Fibroblast of skin of left quadriceps (primary cell): ENCODE measurements at places on chromosomes 11 and 22.

DNA sequence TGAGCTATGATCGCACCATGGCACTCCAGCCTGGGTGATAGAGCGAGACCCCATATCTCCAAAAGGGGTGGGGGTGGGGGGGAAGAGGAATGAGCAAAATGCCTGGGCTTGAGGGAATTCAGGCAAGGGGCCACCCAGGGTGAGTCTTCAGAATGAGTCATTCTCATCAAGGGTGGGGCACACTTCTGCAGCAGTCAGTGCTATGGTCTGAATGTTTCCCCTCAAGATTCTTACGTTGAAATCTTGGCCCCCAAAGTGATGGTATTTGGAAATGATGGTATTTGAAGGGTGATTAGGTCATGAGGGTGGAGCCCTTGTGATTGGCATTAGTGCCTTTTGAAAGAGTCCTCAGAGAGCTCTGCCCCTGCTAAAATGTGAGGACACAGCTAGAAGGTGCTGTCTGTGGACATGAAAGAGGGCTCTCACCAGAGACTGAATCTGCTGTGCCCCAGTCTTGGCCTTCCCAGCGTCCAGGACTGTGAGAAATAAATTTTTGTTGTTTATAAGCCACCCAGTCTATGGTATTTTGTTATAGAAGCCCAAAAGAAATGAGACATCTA lies 86.4 kb upstream of the THY1 start:
- DNase-seq = no peak

DNA sequence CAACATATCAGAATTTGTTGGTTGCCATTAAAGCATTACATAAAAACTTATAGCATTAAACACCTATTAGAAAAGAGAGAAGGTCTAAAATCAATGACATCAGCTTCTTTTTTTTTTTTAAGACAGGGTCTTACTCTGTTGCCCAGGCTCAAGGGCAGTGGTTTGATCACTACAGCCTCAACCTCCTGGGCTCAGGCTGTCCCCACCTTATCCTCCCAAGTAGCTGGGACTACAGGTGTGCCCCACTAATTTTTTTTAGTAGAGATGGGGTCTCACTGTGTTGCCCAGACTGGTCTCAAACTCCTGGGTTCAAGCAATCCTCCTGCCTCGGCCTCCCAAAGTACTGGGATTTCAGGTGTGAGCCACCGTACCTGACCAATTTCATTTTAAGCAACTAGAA lies 57.9 kb downstream of the ARHGEF12 start:
- no peak for DNase-seq

- no peak for DNase-seq
Measured at GRCh38 chr11:48081151-48082010, 101.0 kb downstream of the PTPRJ start.

GRCh38 chr22:24231706-24232105 lies 13.2 kb downstream of the GGT5 start:
- DNase-seq = no peak

DNA sequence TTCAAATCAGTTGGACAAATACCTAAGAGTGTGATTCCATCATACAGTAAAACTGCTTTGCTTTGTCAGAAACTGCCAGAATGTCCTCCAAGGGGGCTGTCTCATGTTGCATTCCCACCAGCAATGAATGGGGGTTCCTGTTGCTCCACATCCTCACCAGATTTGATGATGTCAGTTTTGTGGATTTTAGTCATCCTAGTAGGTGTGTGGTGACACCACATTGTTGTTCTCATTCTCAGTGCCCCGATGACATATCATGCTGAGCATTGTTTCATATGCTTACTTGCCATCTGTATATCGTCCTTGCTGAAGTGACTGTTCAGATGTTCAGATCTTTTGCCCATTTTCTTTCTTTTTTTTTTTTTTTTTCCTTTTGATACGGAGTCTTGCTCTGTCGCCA lies 37.0 kb downstream of the CDPF1 start:
- no peak for DNase-seq

DNA sequence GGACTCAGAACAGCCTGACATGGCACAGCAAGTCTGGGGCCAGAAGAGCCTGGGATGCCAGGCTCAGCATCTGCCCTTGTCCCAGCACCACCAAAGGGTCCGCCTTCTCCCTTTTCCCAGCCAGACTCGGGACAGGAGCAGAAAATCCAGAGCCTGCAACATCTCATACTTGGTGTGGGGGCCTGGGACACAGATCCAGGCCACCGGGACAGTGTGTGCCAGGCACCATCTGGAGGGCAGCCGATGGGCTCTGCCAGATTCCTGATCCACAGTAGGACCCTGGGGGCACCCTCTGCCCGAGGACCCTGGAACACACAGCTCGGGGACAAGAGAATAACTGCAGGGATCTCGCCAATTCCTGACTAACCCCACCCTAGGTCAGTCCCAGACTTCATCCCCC lies 67.7 kb downstream of the PHF21B start:
- no peak for DNase-seq

DNA sequence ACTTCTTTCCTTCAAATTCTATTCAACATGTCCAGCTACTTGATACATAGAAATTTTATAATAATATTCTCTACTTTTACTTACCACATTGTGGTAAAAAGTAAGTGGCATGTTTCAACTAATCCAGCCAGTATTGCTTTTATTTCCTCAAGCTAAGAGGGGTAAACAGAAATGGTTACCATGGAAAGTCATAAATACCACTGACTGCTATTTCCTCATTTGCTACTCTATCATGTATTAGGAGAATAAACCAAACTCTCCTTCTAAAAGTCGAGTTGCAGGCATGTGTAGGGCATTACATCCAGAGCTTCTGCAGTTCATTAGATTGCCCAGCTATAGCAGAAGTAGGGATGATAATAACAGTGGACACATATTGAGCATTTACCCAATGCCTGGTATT lies 208.4 kb downstream of the MAML2 start:
- DNase-seq = no peak

- no peak for DNase-seq
Measured at GRCh38 chr11:134905517-134905916, 493.5 kb upstream of the B3GAT1 start.

DNA sequence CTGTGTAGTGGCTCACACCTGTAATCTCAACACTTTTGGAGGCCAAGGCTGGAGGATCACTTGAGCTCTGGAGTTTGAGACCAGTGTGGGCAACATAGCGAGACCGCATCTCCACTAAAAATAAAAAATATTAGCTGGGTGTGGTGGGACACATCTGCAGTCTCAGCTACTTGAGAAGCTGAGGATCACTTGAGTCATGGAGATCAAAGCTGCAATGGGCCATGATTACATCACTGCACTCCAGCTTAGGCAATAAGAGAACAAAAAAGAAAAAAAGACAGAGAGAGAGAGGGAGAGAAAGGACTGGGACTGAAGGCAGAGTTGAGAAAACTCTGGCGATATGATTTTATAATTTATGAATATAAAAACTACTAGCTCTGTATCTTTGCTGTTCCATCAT lies 473.1 kb downstream of the LRRC4C start:
- no peak for DNase-seq

- DNase-seq = no peak
Measured at GRCh38 chr11:34308049-34308912, 49.5 kb downstream of the ABTB2 start.

- no peak for DNase-seq
Measured at GRCh38 chr22:49257551-49257961, 570.1 kb downstream of the BRD1 start.

GRCh38 chr11:67492801-67493547 lies 10.1 kb downstream of the AIP start:
- no peak for DNase-seq

- DNase-seq = no peak
Measured at GRCh38 chr11:15213471-15214231, 98.9 kb downstream of the INSC start.

DNA sequence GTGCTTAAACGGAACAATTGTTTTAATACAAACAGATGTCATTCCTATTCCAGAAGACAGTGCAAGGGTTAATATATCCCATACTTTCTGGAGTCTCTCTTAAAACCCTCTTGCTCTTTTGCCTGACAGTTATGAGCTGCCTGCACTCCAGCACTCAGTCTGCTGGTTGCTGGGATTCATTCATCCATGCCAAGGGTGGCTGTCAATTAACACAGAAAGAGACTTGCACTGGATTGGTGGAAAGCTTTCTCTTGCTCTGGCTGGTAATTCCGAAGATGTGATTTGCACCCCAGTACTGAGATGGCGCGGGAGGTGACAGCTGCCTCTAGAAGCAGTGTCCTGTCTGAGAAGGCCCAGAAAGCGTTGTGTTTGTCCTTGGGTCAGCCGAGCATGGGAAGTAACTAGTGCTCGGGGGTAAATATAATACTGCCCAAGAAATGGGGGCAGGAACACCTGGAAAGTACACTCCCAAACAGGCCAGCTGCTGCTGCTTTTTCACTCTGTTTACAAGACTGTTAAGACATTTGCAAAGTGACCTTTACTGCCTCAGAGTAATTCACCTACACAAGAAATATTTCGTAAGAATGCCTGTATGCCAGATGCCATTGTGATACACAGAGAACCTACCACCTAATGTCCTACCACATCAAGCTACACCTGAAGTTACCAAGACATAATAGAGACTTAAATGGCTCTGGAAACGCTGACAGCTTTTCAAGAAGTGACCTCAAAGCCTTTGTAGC lies 20.5 kb downstream of the SCUBE2 start:
- DNase-seq = no peak

DNA sequence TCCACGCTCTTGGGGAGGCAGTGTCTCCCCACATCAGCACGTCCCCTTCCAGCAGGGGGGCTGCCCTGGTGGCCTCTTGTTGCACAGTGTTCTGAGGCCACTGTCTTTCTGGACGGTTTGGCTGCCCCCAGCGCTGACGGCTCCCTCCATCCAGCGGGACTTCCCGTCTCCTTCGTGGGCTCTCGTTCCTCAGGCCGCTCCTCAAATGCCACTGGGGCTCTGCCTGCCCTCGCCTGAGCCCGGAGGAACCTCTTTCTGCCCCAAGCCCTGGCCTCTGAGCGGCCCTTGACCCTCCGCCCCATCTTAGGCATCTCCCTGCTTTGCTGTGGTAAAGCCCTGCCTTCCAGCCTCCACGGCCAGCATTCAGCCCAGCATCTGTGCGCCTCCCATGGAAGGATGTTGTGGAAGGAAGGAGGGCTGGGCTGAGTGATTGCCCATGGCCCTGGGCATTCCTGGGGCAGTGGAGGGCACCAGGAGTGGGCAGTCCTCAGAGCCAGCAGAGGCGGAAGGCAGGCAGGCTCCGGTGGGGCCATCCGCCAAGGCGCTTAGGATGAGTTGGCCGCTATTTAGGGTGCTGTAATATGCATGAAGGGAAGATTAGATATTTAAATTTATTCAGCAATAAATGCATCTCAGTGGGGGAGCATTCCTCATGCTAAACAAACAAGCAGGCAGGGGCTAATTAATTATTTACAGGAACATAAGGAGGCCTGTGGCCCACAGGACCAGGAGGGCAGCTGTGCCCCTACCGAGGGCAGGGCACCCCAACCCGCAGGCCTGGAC lies 17.8 kb downstream of the OTUB1 start:
- DNase-seq = no peak

GRCh38 chr11:3865388-3866193 lies 10.1 kb downstream of the STIM1 start:
- DNase-seq = peak; percentile 20

DNA sequence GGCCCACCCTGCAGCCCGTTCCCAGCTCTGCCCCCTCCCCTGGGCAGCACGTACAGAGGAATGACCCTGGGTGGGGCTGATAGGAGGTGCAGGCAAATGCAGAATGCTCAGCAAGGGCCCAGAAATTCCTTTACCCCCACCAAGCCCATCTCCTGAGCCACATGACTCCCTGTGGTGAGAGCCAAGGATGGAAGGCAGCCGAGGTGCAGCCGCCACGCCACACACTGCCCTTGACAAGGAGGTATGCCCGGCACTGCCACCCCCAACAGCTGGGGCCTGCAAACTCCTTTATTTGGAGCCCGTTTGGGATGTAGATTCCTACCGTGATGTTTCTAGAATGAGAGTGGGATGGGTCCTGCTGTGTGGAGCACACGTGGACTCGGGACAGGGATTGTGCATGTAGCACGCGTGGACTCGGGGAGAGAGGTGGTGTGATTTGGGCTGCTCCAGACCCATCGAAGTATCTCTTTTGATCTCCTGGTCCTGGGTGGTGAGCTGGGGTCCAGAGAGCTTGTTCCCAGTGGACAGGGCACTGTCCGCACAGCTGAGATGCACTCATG lies 12.9 kb downstream of the GTSE1 start:
- no peak for DNase-seq

GRCh38 chr22:48960980-48961660 lies 866.6 kb downstream of the BRD1 start:
- no peak for DNase-seq

GRCh38 chr11:130612291-130612851 lies 163.9 kb downstream of the ADAMTS15 start:
- DNase-seq = peak; percentile 83

DNA sequence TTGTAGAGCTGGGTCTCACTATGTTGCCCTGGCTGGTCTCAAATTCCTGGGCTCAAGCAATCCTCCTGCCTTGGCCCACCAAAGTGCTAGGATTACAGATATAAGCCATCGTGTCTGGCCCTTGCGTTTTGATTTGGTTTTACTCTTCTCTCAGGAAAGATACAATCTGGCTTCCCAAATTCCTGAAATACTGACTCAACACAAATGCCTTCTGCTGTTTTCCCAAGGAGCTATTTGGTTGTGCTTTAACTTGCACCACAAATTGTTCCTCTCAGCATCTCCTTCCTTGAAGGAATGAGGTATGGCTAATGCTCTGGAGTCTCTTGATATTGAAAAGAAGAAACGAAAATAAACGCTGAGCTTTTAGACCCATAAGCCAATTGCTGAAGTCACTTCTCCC lies 110.0 kb upstream of the PAX6 start:
- DNase-seq = peak; percentile 22

GRCh38 chr11:1351278-1351937 lies 38.3 kb upstream of the BRSK2 start:
- DNase-seq = no peak

DNA sequence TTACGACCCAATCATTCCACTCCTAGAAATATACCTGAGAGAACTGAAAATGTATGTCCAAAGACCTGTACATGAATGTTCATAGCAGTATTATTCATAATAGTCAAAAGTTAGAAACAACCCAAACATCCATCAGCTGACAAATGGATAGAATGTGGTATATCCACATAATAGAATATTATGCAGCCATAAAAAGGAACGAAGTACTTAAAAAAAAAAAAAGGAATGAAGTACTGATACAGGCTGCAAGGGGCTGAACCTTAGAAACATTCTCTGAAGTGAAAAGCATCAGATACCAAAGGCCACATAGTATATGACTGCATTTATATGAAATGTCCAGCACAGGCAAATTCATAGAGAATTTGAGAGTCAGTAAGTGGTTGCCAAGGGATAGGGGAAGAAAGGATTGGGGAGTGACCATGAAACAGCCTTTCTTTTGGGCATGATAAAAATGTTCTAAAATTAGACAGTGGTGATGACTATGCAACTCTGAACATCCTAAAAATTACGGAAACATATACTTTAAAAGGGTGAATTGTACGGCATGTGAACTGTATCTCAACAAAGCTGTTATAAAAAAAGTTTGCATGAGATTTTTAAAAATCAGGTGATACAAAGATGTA lies 1.8 kb downstream of the TPST2 start:
- no peak for DNase-seq

GRCh38 chr11:111166598-111166997 lies 78.9 kb upstream of the POU2AF2 start:
- no peak for DNase-seq
